Activated CD4-positive, alpha-beta T cell treated with anti-CD3 and anti-CD28 coated beads, Interleukin-2, amount 50 U/mL, for 24 hours (primary cell): ENCODE measurements at places on chromosomes 12 and 14.

DNA sequence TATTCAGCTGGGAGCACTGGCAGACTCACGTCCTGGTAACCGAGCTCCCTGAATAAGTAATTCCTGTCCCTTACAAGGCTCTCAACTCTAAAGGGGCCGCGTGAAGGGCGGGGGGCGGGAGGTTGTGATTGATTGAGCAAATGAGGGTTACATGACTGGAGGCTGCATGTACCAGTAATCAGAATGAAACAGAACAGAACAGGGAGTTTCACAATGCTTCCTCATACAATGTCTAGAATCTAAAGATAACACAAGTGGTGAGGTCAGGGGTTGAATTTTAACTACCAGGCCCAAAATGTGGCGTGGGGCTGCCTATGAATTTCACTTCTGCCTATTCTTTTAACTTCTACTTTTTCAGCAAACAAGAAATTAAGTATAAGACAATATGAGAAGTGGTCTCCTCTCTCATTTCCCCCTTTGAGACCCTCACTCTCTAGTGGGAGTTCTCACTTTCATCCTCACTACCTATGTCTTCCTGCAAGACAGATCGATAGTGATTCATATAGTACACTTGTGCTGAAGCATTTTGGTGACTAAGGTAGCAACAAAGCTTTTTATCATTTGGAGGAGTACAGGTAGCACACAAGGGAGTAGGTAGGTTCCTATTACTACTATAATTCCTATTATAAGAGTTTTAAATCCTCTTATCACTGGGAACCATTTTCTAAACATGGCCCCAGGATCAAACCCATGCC is 239.8 kb downstream of the KTN1 start:
- DNase-seq, result no peak

- DNase-seq, result no peak
Measured at GRCh38 chr14:80146941-80147340, 64.4 kb downstream of the DIO2 start.

DNA sequence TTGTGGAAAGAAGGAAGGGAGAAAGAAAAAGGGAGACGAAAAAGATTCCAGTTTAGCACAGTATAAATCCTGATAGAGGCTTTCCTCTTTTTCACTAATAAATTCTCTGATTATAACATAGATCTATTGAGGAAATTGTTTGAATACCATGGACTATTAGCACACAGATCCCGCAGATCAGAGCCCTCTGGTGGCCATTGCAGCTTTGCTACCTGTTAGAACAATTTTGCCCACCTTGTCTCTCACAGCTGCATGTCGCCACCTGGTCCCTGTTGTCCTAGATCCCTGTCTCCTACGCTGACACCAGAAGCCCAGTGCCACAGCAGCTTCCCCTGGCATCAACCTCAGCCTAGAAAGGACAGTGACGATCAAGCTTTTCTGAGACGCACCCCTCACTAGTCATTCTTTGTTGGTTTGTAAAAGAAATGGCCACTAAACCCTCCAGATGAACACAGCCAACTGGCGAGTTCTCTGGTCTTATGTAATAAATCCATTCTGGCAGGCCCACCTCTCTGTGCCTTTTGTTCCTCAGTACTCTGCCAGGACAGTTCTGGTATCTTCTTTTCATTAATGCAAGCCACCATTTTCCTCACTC is 9.9 kb downstream of the GPHB5 start:
- no peak for DNase-seq

GRCh38 chr14:70773182-70773862 is 36.0 kb downstream of the MAP3K9 start:
- DNase-seq, result no peak
